Activated CD8-positive, alpha-beta memory T cell treated with anti-CD3 and anti-CD28 coated beads, Interleukin-2, amount 10 ng/mL, durations not matched to agents 7 days and 5 days (primary cell): ENCODE measurements at places on chromosomes 13 and 19. TPM values are rescaled to one million over a fixed set of nuclear protein-coding genes. Genes with fewer than 3 reads are reported as not detected.

DNA sequence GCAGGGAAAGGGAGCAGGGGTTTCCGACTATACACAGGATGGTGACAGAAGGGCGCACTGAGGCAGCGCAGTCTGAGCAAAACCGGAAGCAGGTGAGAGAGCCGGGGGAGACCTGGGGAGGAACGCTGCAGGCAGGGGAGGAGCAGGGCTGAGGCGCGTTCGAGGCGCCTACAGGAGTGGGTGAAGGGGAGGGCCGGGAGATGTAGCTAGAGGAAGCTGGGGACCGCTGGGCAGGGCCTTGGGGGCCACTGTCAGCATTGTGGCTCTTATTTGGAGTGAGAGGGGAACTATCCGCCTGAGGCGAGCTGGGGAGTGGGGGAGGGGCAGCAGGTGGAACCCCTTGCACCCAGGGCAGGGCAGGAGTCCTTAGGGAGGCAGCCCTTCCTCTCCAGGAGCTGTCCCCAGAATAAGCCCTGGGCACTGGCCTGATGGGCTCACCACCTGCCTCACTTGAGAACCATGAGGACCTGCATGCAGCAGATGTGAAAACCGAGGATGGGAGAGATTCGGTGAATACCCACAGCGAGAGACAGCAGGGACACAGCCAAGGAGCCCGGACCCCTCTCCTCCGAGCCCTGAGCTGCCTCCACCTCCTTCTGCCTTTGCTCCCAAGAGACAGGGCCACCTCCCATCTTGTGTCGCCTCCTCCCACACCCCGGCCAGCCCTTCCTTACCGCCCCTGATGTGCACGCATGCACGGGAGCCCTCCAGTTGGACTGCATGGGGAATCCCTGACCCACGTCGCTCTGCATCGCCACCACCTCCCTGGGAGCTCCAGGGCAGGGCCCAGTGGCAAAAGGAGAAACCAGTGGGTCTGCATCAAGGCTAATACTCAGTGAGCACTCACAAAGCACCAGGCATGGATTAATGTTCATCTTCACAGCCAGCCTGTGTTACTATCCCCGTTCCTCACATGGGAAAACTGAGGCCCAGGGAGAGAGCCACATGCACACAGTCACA, 10.3 kb downstream of the AKT2 start:
- DNase-seq = peak; percentile 63

DNA sequence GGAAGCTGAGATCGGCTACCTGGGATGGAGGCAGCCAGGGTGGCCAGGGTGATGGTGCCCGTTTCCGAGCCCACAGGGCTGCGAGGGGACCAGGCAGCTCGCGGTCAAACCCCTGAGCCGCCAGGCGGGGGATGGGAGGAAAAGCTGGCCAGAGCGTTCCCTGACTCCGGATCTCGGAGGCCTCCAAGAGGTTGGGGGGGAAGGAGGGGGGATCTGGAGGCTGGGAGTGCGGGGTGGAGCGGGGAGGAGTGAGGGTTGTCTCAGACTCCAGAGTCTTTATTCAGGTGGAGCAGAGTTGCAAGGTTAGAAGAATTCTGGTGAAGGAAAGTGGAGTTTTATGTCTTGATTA, 1.1 kb downstream of the CACNG7 start:
- DNase-seq = no peak

The ZNF429 gene
- 10.4 TPM for total RNA-seq

DNA sequence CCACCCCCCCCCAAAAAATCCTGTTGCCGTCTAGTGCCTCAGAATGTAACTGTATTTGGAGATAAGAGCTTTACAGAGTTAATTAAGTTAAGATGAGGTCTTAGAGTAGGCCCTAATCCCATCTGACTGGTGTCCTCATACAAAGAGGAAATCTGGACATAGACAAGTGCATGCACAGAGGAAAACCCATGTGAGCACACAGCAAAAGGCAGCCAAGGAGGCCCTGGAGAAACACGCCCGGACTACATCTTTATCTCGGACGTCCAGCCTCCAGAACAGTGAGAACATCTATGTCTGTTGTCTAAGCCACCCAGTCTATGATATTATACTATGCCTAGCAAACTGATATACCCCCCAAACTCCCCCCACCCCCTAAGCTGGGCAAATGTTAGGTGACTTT, 193.8 kb downstream of the KATNAL1 start:
- DNase-seq = no peak

DNA sequence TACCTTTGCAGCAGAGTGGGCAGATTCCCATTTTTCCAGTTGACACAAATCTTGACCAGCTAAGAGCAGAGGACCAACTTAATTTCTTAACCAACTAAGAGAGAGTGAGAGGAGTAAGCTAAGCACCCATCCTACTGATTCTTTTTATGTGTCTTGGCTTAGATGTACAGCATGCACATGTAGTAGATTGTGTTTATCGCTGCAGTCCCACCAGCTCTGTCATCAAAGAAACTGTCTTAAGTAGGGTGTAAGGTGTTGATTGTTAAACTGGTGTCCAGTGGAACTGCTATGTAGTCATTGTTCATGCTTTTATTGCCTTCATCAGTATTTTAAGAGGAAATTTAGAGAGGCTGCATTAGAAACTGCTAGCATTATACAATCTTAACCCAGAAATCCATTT, 9.0 kb upstream of the UFM1 start:
- DNase-seq = no peak
